ENCODE measurements at places on chromosomes 3 and 15.

DNA sequence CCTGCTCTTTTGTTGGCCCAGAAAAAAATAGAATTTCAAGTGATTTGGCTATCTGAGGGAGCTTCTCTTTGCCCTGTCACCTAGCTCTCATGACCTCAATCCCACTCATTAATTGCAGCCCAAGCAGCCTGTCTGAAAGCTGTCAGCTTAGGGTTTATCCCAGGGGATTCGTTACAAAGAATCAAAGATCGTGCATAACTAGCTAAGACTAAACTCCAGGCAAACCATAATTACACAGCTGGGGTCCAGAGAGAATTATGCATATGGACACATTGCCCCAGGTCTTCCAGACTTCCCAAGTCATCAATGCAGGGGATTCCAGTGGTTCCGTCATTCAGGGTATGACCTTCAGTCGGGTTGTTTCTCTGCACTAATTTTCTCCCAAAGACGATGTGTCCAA lies 91.6 kb upstream of the CBLB start:
- no peak for DNase-seq

DNA sequence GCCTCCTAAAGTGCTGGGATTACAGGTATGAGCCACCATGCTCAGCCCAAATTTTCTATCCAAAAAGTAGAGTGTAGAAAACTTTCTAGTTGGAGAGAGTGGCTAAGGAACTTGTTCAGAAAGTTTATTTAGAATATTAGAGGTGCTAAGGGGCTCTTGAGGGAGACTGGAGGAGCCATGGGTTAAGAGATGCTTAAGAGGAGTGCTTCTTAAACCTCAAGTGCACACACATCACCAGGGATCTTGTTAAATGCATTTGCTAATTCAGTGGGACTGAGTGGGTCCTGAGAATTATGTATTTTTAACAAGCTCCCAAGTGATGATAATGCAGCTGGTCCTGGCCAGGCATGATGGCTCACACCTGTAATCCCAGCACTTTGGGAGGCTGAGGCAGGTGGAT lies 29.7 kb upstream of the SLMAP start:
- no peak for DNase-seq

- no peak for DNase-seq
Measured at GRCh38 chr3:169512991-169513390, 150.5 kb downstream of the MECOM start.

DNA sequence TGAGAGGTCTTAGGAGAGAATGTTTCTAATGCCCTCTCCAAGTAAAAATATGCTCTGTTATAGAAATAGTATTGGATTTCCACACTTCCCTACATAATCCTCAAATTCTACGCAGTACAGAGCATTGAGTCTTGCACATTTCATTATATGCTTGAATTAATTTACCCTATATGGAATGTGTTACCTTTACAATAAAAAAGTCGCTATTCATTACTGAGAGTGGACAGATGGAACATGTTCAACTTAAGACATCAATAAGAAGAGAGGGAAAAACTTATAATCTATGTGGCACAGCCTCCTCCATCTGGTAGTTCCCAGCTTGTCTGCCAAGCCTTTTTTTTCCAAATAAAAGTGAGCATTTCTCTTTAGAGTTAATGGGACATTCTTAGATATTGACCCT lies 417.9 kb downstream of the MECOM start:
- DNase-seq, result no peak

DNA sequence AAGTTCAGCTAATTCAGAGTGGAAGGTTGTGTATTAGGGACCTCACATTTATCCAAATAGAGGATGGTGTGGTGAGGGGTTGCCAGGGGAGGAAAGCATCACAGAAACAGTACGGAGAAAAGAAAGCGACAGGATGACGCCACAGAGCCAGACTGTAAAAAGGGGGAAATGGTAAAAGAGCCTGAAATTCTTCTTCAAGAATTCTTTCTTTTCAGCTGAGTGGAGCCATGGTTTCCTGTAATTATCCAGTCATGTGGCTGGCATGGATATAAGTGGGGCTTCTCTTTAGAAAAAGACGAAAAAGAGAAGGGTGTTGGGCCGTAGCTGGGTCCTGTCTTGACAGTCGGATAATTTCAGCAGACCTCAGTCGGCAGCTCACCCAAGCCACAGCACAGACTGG lies 24.5 kb upstream of the PSMD6 start:
- no peak for DNase-seq

- DNase-seq, result no peak
Measured at GRCh38 chr3:108177536-108177935, 44.7 kb downstream of the IFT57 start.

DNA sequence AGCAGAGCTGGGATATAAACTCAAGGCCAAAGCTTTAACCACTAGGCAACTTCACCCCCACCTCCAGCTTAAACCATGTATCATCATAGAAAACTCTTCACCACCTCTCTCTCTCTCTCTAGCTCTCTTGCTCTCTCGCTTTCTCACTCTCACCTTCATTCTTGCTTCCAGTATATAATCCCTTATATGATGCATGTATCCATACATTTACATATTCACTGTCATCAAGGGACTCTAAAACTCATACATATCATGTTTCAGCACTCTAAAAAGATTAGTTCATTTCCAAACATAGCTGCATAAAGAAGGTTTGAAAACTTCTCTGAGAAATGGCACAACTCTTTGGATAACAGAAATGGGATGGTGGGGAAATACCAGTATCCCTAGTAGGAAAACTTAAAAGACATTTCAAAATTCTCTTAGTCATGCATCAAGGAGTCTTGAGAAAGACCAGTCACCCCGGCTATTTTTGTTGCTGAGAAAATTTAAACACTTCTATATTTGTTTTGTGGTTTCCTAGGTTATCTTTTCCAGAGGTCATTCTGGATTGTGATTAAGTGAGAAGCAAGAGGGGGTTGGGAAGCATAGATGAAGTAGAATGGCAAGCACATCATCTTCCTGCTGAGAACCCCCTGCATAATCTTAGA lies 447.8 kb upstream of the THBS1 start:
- no peak for DNase-seq

DNA sequence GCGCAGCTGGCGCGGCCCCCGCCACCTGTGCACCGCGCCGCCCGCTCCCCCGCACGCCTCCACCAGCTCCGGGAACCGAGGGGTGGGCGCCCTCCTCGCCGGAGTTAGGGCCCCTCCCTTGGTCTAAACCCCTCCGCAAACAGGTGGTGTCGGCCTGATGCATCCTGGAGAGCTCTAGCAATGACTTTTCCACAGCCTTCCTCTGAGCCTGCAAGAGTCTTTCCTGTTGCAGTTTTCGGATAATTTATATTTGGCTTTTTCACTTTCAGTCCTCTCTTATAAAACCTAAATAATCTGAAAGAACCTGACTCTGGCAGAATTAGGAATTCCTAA lies 334 bp upstream of the IGSF11 start:
- no peak for DNase-seq

GRCh38 chr3:122589297-122589696 lies 11.8 kb downstream of the PARP15 start:
- no peak for DNase-seq

DNA sequence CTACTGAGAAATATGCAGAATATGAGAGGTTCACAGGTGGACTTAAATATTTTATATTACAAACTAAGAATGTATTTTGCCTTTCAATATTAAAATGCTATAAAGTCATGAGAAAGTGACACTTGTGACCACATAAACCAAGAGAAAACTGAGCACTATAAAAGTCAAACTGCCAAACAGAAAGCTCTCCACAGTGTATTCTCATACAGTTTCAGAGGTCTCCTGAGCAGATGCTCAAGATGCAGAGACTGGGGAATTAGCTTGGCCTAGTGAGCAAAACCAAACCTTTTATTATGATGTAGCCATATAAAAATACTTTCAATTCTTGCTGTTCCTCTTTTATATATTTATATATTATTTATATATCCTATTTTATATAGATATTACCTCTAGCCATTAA lies 227.8 kb downstream of the TBC1D5 start:
- no peak for DNase-seq

- DNase-seq, result no peak
Measured at GRCh38 chr3:49805367-49805782, 2.3 kb downstream of the INKA1 start.

DNA sequence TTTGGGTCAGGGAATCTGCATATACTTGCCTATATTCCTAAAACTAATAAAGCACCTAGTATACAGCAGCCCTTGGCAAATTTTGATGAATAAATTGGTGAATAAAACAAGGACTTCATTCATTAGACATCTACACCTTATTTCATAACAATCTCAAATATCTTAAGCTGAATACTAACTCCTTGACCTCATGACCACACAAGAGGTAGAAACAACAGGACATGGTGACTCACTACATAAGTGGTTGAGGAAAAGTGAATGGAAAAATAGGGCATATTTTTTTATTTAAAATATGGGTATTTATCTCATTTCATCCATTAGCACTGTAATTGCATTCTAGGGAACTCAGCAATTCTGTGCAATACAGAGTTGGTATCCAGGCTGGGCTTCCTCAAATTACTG lies 7.8 kb upstream of the STAC start:
- DNase-seq, result no peak

All from CD4-positive, alpha-beta T cell treated with Interleukin-1 beta for 1 hour (primary cell).